ENCODE measurements at places on chromosomes 2 and 18.

- no peak for DNase-seq
These were observed 32.9 kb downstream of the UBR3 start for GRCh38 chr2:169860149-169860548.

- no peak for DNase-seq
These were observed 301.1 kb upstream of the RND3 start for GRCh38 chr2:150788426-150789140.

- DNase-seq: no peak
These were observed 75.0 kb upstream of the RBBP8 start for GRCh38 chr18:22858121-22858520.

GRCh38 chr2:207692206-207693065, 19.0 kb upstream of the CCNYL1 start:
- no peak for DNase-seq

- DNase-seq: no peak
These were observed 1.3 kb downstream of the NGEF start for GRCh38 chr2:233011702-233012131.

DNA sequence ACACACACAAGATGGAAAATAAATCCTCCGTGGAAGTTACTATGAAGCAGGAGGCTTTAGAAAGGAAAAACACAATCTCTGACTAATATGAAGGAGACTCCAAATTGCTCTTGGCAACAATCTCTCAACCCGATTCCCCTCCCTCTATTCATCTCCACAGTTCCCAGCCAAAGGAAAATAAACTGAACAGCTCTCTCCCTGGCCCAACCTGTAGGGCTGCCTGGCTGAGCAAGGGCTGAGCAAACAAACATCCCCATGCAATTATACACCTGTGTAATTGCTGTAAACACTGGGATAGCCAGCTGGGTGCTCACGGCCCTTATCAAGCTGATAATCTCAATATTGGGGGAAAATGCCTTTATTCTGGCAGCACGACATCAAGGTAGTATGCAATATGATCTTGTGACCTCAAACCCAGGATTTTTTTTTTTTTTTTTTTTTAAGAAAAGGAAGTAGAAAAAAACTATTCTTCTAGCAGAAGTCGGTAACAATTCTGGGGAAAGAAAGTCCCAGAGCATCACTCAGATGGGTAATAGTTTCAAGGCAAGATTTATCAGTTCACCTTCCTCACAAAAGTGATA, 203.3 kb upstream of the SMAD2 start:
- DNase-seq: no peak

- DNase-seq: no peak
These were observed 2.1 kb downstream of the KLHL14 start for GRCh38 chr18:32770666-32771168.

- no peak for DNase-seq
These were observed 19.6 kb downstream of the DSC1 start for GRCh38 chr18:31143025-31143424.

- DNase-seq: no peak
These were observed 183.2 kb downstream of the UXS1 start for GRCh38 chr2:106010818-106011355.

DNA sequence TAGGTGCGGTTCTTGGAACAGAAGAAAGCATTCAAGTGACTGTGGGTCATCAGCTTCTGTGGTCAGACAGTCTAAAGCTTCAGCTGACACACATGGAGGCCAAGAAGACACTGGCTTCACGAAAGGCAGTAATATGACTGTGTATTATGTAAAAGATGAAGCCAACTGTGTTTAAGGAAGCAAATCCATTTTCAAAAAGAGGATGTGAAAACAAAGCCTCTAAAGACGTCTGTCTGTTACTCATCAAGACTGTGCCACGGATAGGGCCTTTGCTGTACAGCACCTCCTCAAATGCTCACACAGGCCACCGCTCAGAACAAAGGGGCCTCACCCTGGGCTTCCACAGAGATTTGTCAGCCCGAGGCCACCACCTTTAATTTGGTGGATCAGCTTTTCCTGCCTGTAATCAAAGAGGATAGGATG, 21.1 kb upstream of the TMEM163 start:
- no peak for DNase-seq

DNA sequence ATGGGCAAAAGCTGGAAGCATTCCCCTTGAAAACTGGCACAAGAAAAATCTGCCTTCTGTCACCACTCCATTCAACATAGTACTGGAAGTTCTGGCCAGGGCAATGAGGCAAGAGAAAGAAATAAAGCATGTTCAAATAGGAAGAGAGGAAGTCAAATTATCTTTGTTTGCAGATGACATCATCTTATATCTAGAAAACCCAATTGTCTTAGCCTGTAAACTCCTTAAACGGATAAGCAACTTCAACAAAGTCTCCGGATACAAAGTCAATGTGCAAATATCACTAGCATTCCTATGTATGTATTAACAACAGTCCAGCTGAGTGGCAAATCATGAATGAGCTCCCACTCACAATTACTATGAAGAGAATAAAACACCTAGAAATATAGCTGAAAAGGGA, 1579.3 kb downstream of the SUCLG1 start:
- DNase-seq: no peak

DNA sequence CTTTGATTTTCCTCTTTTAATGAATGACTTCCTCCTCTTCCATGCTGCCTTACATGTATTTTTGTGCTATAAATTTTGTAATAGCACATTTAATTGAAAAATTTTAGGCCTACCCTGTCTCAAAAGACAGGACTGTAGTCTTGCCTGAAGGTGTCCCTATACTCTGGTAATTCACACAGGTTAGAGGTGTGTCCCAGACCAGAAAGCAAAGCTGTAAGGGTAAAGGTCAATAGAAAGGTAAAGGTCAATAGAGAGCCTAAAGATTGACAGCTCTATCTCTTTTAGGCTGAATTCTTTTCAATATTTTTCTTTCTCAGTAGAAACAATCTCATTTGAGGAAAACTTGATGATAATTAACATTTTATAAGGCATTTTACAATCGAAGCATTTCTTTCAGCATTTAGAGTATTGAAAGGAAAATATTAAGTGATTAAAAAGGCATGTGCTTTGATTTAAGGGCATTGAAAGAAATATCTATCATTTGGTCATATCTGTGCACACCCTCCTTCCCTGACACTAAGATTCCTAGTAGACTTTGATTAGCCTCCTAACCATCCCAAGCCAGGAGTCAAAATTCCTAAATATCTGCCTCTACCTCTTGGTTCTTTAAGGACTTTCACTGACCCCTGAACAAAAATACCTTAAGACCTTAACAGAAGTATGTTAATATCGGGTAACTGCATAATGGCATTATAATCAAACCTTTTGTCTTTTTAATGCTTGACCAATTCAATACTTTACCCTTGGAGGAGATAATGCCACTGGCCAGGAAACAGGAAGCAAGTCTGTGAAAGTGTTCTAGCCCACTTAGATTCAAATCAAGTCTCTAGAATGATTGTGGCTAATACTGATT, 161.8 kb upstream of the DTNA start:
- no peak for DNase-seq

- DNase-seq: no peak
These were observed 12.3 kb upstream of the TEX51 start for GRCh38 chr2:126886211-126886915.

DNA sequence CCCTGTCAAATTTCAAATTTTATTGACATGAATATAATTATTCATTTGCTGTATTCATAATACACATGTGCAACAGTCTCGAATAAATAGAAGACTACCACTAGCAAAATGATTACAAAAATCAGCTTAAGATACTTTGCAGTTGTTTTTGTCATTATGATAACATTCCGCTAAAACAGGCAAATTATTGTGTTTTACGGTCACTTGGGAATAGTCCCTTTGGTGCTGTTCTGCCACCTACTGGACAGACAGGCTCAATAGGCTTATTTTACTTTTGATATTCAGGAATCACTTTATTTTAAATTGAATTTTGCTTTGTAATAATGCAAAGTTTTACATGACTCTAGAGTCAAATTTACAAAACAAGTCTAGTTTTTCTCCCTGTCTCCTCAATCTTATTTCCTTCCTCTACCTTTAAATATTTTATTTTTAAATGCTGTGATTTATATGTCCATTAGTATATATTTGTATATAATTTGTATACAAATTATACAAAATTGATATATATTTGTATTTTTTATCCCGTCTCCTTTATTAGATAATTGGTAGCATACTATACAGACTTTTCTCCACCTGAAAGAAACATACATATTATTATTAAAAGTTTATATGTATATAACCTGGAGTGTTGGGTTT, 456.3 kb downstream of the DLGAP1 start:
- no peak for DNase-seq

DNA sequence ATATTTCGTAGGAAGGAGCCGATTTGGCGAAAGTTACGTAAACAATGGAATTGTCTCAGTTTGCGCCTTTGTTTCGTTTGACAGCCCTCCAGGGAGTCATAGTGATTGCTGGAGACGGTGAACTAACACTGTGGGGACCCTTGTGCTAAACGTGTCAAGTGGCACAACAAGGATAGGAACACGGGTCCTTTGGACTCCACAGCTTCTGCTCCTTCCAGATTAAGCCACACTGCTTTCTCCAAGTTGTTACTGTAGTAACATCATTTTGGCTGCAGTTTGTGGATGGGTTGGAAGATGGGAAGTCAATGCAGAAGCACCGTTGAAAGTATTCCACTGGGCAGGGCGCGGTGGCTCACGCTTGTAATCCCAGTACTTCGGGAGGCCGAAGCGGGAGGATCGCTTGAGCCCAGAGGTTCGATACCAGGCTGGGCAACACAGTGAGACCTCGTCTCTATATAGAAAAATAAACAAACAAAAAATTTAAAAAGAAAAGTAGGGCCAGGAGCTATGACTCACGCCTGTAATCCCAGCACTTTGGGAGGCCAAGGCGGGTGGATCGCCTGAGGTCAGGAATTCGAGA, 636 bp upstream of the IMMT start:
- no peak for DNase-seq

- no peak for DNase-seq
These were observed 131.3 kb downstream of the LPIN1 start for GRCh38 chr2:11877764-11878163.

All from NK-92 treated with Interleukin-12 subunit alpha and Interleukin-12 subunit beta, amount 100 ng/mL, for 24 hours (cell line).